Amniotic epithelial cell (primary cell): ENCODE measurements at places on chromosomes 7 and 10.

DNA sequence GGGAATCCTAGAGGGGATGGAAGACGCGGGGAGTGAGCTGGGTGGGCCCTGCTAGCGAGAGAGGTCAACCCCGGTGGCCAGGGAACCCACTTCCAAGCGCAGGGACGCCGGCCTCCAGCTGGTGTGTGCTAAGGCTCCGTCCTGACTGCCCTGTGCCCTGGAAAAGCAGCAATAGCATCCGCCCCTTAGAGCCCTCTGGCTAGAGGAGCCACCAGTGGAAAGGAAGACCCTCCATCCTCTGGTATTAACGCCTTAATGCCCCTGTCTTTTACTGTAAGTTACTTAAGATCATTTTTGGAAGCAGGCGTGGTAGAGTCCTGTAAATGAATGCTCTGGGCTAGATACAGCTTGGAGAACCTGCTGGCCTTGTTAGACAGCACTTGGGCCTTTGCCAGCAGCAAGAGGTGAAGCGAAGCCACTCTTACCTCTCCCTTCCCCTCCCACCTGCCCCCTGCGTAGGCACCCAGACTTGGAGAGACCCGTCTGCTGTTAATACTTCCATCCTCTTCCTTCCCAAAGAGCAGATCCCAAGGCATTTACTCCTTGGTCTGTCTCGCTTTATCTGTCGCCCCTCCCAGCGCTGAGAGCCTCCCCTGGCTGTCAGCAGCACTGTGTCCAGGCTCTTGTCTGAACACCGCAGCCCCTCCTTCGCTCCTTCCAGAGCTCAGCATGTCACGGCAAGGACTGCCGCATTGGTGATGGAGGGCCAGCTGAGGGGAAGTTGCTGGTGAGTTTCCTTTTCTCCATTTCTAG lies 4.6 kb downstream of the REPIN1 start:
- no peak for DNase-seq

- no peak for DNase-seq
Observed at GRCh38 chr10:62727934-62728333, 76.6 kb upstream of the ADO start.

GRCh38 chr7:105792488-105793370 lies 83.7 kb downstream of the ATXN7L1 start:
- DNase-seq = no peak

DNA sequence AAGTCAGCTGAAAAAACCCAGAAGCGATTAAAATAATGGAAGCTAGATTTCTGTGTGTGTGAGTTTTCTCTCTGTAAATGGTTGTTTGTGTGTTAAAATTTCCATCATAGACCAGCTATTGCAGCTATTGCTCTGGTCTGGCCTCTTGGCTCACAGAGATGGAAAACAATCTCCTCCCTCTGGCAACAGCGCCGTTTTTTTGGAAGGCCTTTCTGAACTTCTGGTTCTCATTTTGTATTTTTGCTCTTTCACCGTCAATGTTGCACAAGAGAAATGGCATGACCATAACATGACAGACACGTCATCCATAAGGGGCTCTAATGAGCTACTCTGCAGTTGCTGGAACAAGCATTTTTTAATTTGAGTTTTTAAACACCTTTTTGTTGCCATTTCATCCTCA lies 91.0 kb downstream of the CUBN start:
- DNase-seq = no peak

DNA sequence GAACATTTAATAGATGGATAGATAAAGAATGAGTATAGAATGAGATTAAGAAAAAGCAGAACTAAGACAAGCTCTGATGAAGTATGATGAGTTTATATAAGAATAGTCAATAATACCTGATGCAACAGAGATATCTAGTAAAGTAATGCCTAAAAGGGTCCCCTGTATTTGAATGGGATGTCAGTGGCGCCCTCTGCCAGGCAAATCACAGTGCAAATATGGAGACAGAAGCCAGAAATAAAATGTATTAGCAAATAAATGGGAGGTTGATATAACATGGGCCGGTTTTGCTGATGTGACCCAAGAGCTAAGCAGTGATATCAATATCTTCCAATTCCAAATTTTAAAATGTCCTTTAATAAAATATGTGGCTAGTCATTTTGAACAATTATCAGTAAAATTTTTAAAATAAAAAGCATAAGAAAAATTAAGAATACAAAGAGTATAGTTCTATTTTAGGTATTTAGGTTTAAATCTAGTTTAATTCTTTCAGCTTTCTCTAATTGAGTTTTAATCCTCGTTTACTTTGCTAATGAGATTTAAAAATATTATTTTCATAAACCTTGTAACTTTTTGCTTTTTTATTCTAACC lies 62.6 kb downstream of the ADK start:
- peak; percentile 39 for DNase-seq

DNA sequence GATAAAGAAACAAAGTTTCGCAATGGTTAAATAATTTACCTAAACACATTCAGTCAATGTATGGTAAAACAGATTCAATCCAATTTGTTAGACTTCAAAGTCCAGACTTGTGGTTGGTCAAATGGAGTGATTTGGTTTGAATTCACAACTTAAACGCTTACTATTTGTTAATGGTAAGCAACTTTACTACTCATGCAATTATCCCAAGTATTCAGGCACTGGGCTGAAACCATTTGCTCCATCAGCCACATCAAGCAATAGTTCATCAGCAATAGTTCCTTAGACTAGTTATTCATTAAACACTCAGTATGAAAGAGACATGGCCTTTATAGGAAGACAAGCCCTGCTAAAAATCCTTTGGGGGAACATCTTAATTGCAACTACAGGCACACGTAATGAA lies 253.0 kb downstream of the AGMO start:
- no peak for DNase-seq

GRCh38 chr10:6755781-6756460 lies 175.8 kb upstream of the PRKCQ start:
- DNase-seq = peak; percentile 87

GRCh38 chr7:107046491-107047259 lies 2.2 kb downstream of the PRKAR2B start:
- DNase-seq = no peak

- DNase-seq = no peak
Observed at GRCh38 chr7:963236-964078, 9.0 kb upstream of the ADAP1 start.

GRCh38 chr10:30027057-30028005 lies 32.1 kb downstream of the JCAD start:
- no peak for DNase-seq

DNA sequence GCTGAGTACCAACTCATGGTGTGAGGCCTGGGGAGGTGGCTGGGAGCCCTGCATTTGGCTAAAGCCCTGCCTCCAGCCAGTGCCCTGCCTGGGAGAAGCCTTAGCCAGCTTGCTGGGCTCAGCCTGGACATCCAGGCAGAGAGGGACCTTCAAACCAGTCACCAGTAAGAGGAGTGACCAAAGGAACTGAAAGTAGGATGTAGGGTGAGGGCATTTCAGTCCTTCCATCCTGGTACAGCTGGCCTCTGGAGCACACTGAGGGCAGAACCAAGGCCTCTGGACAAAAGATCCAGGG lies 124.8 kb downstream of the ADCY1 start:
- DNase-seq = no peak

GRCh38 chr7:78780560-78780959 lies 672.9 kb downstream of the MAGI2 start:
- DNase-seq = no peak

GRCh38 chr7:108351729-108352131 lies 104.5 kb downstream of the NRCAM start:
- DNase-seq = no peak

GRCh38 chr10:110613341-110613995 lies 30.7 kb upstream of the RBM20 start:
- DNase-seq = no peak

DNA sequence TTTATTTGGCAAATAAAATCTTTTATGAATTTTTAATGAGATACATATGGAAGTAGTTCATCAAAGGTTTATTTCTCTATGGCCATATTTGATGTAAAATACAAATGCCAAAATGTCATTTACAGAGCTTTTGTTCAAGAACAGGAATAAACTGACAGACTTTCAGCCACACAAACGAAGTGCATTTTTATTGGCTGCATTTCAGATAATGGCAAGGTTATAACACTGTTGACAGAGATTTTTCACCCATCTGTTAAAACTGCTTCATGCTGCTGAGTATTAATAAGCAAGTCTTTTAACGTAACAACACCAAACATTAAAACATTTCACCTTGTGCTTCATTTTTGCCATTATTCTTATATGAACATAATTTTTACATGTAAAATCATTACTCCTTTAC lies 254.4 kb downstream of the ANKRD7 start:
- DNase-seq = no peak

- peak; percentile 81 for DNase-seq
Observed at GRCh38 chr7:85457911-85458310, 271.1 kb upstream of the SEMA3D start.

DNA sequence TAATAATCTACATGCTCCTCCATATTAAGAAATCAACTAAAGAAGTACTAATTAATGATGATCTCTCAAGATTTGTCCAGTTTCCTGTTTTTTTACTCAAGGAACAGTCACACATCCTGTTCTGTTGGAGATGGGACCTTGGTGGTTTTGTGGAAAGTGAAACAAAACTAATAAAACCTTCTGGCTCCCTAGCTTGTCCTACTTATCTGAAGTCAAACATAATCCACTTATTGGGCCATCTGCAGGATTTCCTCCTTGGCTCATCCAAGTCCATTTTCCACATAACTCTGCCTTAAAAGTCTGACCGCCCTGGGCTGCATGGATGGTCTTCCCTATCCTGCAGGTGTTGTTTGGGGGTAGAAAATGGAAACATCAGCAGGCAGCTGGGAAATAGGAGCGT lies 39.4 kb upstream of the TARP start:
- no peak for DNase-seq

DNA sequence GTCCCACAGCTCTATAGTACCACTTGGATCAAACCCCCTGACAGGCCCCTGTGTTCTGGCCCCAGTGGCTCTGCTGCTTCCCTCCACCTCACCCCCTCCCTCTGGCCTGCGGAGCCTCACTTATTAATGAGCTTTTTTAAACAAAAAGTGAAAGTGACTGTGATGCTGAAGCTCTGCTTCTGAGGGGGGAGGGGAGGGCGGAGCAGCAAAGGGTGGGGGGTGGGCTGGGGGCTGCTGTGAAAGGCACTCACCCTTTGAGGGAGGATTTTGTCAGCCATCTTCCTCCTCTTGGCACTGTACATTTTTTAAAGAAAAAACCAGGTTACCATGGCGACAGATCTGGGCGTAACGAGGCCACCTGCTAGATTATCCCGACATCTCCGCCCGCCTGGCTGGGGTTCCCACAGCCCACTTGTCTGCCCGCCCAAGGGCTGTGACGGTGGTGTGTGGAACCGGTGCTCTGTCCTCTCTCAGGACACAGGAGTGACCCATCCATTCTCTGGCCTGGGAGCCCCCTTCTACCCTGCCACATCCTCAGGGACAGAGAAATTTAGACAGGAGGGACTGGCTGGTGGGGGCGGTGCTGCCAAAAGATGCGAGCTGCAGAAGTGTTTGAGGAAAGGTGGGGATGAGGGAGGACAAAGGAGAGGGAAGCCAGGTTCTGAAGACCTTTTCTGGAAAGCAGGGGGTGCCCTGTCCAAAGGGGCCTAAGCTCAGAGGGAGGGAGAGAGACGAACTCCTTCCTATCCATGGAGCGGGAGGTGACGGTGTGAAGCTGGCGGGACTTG lies 4.9 kb downstream of the SMARCD3 start:
- no peak for DNase-seq
